Naive thymus-derived CD8-positive, alpha-beta T cell (primary cell): ENCODE measurements at places on chromosomes 7 and 10.
A peak's percentile ranks its signal among the peaks of the same experiment; 100 is the strongest.

GRCh38 chr10:33115738-33116719 is 158.0 kb upstream of the ITGB1 start:
- H3K27ac ChIP-seq = peak overlapping the region; percentile 92
- H3K4me1 ChIP-seq = peaks cover 42% of the 10 kb centered on the region
- no peaks in the 10 kb centered on the region for H3K27me3 ChIP-seq
- no peak overlapping the region for H3K4me3 ChIP-seq
- H3K36me3 ChIP-seq = no peaks in the 10 kb centered on the region

DNA sequence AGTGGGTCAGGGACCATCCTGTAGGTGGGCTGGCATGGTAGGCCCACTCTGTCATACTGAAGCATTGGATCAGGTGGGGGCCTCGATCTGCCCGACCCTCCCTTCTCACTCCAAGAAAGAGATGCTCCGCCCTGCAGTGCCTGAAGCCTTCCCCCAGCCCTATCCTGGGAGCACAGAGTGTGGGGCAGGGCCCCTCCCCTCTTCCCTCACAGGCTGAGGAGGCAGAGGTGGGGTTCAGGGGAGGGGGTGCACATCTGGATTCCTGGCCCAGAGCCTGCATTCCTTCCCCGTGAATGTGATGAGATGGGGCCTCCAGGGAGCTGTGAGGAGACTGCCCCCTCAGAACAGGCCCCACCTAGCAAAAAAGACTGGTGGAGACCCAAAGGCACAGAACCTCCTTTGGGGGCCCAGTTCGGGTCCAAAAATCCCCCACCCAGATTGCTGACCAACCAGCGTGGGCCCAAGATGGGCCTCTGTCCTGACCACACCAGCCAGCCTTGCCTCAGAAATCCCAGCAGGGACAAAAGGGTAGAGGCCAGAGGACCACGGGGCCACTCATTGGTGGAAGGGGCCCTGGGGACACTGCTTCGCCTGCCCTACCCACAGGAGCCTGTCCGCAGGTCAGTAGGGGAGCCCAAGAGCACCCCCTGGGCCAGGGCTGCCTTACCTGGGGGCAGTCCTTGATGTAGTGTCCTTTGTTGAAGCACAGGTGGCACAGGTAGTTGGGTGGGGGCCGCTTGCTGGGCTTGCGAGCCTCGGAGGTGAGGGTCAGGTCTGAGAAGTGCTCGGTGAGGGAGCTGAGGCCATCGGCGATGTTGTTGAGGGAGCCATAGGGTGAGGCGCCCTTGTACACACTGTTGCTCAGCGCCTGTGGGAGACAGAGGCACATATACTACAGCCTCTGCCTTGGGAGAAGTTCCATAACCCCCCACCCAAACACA is 13.3 kb downstream of the ZCCHC24 start:
- DNase-seq = no peak
- H3K36me3 ChIP-seq = no peaks in the 10 kb centered on the region
- H3K4me3 ChIP-seq = no peak overlapping the region
- no peaks in the 10 kb centered on the region for H3K27me3 ChIP-seq
- H3K27ac ChIP-seq = no peak overlapping the region

DNA sequence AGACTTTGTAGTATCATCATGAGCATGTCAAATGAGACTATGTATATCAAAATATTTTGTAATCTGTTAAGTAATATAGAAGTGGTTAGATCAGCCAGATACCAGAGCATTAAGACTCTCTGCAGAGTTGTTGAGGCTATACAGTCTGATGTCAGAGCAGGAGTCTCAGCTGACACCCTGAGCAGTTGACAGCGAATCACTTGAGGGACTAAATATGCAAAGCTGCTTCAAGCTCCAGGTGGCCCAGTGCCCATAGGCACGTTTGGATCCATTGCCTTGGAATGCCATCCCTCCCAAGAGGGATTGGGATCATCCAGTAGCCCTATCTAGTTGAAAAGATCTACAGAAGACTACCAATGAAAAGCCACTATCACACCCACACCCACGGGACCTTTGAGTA is 210.2 kb downstream of the TAX1BP1 start:
- no peaks in the 10 kb centered on the region for H3K36me3 ChIP-seq
- H3K4me3 ChIP-seq = no peak overlapping the region
- peaks cover 2% of the 10 kb centered on the region for H3K27me3 ChIP-seq
- DNase-seq = no peak
- no peak overlapping the region for H3K27ac ChIP-seq

GRCh38 chr7:43260980-43261878 is 148.8 kb downstream of the HECW1 start:
- H3K36me3 ChIP-seq = no peaks in the 10 kb centered on the region
- no peaks in the 10 kb centered on the region for H3K4me1 ChIP-seq
- peaks cover 18% of the 10 kb centered on the region for H3K27me3 ChIP-seq
- peak; percentile 36 for DNase-seq

GRCh38 chr7:28738412-28738811 is 219.7 kb downstream of the TRIL start:
- no peak overlapping the region for H3K4me3 ChIP-seq
- DNase-seq = no peak
- H3K27me3 ChIP-seq = no peaks in the 10 kb centered on the region
- no peaks in the 10 kb centered on the region for H3K4me1 ChIP-seq
- no peaks in the 10 kb centered on the region for H3K36me3 ChIP-seq
- no peak overlapping the region for H3K27ac ChIP-seq

DNA sequence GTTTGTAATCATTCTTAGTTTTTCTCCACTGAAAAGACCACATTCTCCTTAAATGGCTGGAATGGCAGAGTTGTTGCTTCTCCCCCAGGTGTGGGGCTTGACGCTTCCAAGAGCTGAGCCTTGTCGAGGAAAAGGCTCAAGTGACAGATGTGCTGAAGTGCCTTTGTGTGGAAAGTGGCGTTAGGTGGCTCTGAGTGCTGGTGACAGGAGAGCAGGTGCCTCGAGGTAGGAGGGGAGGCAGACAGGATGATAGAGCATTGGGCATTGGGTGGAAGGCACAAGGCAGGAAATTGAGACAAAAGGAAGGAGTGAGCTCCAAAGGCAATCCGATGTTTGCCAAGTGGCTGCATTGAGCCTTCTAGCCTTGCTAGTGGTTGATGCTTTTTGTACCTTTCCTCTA is 6.7 kb downstream of the KIAA1217 start:
- peaks cover 8% of the 10 kb centered on the region for H3K27me3 ChIP-seq
- H3K27ac ChIP-seq = no peak overlapping the region
- DNase-seq = no peak
- H3K4me3 ChIP-seq = no peak overlapping the region

- peak overlapping the region; percentile 35 for H3K27ac ChIP-seq
- peaks cover 86% of the 10 kb centered on the region for H3K36me3 ChIP-seq
- DNase-seq = no peak
- H3K27me3 ChIP-seq = no peaks in the 10 kb centered on the region
- peaks cover 2% of the 10 kb centered on the region for H3K4me1 ChIP-seq
Measured at GRCh38 chr7:73442222-73442902, 8.8 kb downstream of the FZD9 start.

DNA sequence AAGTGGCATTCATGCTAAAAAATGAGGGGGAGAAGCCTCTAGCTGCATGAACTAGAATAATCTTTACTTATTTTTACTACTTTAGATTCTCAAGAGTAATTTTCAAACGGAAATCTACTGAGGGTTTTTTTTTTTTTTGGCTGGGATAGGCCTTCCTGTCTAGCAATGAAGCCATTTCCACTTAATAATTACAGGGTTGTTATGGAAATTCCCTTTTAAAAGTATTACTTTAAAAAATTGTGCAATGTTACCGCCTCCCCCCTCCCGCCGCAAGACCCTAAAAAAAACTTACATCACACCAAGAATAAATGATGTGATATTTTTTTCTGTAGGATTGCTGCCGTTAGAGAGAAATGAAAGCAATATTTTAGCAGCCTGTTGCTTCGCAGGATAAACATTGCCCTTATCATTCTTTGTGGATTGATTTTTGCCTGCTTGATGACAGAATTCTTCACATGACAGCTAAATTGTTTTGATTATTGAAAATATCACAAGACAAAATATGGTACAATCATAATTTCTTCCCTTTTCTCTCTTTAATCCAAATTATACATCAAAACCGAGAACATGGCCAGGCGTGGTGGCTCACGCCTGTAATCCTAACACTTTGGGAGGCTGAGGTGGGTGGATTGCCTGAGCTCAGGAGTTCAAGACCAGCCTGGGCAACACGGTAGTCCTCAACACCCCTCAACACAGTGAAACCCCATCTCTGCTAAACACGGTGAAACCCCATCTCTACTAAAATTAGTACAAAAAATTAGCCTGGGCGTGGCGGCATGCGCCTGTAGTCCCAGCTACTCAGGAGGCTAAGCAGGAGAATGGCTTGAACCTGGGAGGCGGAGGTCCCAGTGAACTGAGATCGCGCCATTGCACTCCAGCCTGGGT is 32.8 kb downstream of the ARL4A start:
- no peaks in the 10 kb centered on the region for H3K27me3 ChIP-seq
- no peaks in the 10 kb centered on the region for H3K36me3 ChIP-seq
- DNase-seq = no peak
- no peak overlapping the region for H3K27ac ChIP-seq

- H3K27ac ChIP-seq = no peak overlapping the region
- H3K4me1 ChIP-seq = no peaks in the 10 kb centered on the region
- H3K36me3 ChIP-seq = no peaks in the 10 kb centered on the region
- no peaks in the 10 kb centered on the region for H3K27me3 ChIP-seq
- H3K4me3 ChIP-seq = no peak overlapping the region
Measured at GRCh38 chr10:91115618-91116390, 104.7 kb upstream of the PCGF5 start.

GRCh38 chr10:23391821-23392220 is 47.1 kb upstream of the OTUD1 start:
- no peaks in the 10 kb centered on the region for H3K36me3 ChIP-seq
- DNase-seq = no peak
- H3K4me1 ChIP-seq = peaks cover 2% of the 10 kb centered on the region
- no peak overlapping the region for H3K4me3 ChIP-seq

- H3K36me3 ChIP-seq = peaks cover 6% of the 10 kb centered on the region
- H3K4me3 ChIP-seq = no peak overlapping the region
- H3K4me1 ChIP-seq = peaks cover 21% of the 10 kb centered on the region
- H3K27me3 ChIP-seq = peaks cover 45% of the 10 kb centered on the region
- H3K27ac ChIP-seq = no peak overlapping the region
Measured at GRCh38 chr7:128941323-128941890, 3.7 kb downstream of the IRF5 start.

DNA sequence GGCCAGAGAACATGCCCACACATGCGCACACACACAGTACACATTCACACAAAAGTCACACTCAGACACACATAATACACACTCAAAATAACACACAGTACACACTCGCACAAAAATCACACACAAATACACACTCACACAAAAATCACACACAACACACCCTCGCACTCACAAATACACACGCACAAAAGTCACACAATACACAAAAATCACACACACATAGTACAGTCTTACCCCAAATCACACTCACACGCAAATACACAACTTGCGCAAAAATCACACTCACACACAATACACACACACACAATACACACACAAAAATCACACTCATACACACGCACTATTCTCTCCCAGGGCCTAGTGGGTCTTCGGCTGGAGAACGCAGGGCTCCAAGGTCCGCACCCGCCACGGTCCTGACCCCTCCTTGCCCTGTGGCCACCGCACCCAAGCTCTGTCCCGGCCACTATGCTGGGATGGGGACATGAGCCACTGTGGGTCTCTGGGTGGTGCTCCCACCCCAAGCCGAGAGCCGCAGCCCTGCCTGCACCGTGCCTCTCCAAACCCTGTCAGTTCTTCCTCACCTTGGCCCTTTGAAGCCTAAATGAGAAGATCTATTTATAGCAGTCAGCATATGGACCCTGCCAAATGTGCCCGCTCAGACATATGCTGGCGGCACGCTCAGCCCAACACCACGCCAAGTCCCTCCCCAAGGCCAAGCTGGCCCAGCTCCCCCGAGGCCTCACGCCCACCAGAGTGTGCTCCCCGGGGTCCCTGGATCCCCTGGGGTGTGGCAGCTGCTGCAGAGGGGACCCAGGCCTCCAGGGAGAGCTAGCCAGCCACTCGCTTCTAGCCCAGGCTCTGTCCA is 55.9 kb downstream of the ELFN1 start:
- H3K4me3 ChIP-seq = no peak overlapping the region
- H3K27ac ChIP-seq = peak overlapping the region; percentile 34
- no peaks in the 10 kb centered on the region for H3K4me1 ChIP-seq
- H3K27me3 ChIP-seq = peaks cover 7% of the 10 kb centered on the region

GRCh38 chr10:103513380-103514060 is 20.0 kb downstream of the NEURL1 start:
- H3K27ac ChIP-seq = no peak overlapping the region
- no peak overlapping the region for H3K4me3 ChIP-seq
- H3K36me3 ChIP-seq = no peaks in the 10 kb centered on the region
- no peaks in the 10 kb centered on the region for H3K27me3 ChIP-seq
- DNase-seq = no peak

DNA sequence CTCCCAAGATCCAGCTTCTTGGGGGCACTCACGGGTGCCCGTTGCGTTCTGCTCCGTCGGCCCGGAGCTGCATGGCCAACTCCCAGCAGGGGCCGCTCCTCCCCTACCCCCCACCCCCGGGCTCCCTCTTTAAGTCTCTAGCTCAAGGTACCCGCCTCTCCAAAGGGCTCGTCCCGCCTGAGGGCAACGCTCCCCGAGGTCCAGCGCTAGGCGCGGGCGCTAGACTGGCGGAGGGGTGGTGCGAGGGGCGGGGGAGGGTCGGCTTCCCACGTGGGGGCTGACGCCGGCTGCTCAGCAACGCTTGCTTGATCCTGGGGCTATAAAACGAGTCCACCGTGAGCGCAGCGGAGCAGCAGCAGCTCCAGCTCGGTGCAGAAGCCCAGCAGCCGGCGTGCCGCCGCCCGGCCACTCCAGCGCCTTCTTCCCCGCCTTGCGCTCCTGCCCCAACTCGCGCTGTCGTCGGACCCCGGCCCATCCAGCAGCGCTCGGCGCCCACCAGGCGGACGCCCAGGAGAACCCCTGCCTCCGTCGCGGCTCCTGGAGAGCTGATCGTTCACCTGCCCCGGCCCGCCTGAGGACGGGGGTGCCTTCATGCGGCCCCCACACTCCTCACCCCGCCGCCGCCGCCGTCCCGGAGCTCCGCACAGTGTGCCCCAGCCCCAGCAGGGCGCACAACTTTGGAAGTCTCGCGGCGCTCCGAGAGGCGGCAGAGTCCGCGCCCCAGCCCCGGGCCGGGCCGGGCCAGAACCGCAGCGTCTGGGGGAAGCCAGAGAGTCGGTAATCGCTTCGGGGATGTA is at the start of gene ADRA2A:
ADRA2A (plus strand) TSS at position 348 of the 797 bp plus-strand sequence. CDS start 968 bp downstream, outside the sequence.
- H3K27ac ChIP-seq = no peak within 1 kb of the TSS
- peaks cover 20% of the 10 kb centered on the region for H3K4me1 ChIP-seq
- H3K4me3 ChIP-seq = peak within 1 kb of the TSS; percentile 57
- peak; percentile 21 for DNase-seq
- H3K36me3 ChIP-seq = peaks cover 4% of the 10 kb centered on the region

DNA sequence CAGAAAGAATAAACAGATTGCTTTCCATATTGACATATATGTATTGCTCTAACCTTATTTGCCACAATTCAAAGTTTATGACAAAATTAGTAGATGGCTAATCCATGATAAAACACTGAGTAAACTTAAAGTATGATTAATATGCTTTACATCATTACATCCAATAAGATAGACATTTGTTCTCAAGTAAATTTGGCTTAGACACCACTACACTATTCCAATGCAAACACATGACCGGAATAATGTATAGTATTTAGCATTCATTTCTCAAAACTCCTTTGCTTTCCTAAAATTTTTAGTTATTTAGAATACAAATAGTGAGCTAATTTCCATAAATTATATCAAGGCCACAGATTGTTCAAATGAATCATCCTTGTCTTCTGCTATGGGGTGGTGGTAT is 20.2 kb downstream of the SEM1 start:
- H3K4me1 ChIP-seq = peaks cover 40% of the 10 kb centered on the region
- H3K36me3 ChIP-seq = peaks cover 77% of the 10 kb centered on the region
- no peak for DNase-seq
- H3K27me3 ChIP-seq = no peaks in the 10 kb centered on the region
